ENCODE measurements at places on chromosomes 1 and 21. TPM values are rescaled to one million over a fixed set of nuclear protein-coding genes. Genes with fewer than 3 reads are reported as not detected.

DNA sequence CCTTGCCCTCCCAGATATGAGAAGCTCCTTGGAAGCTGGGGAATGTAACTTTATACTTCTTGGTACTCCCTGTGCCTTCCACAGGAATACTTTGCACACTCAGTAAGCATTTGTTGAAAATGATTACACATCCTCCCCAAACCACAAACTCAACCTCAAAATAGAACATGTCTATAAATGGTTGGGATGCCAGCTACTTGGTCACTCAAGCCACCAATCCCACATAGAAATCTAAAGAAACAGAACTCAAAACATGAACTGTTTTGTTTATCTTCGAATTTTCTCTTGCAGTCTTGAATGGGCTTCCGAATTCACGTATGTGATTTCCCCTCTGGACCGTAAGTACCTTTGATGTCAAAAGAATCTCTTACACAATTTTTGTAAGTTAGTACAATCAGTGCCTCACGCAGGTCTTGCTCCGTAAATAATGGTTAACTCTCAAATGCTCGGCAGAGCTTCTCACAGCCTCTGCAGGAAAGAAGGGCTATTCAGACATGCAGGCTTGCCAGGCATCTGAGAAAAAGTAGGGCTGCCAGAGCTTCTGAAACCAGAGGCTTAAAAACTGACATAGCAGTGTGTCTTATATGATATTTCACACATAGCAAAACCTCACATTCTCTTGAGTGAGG, 26.9 kb downstream of the SORT1 start:
- H3K27ac ChIP-seq = peak overlapping the region; percentile 23
- H3K36me3 ChIP-seq = peaks cover 24% of the 10 kb centered on the region
- DNase-seq = no peak
- H3K4me1 ChIP-seq = peaks cover 45% of the 10 kb centered on the region
- H3K27me3 ChIP-seq = peaks cover 9% of the 10 kb centered on the region

DNA sequence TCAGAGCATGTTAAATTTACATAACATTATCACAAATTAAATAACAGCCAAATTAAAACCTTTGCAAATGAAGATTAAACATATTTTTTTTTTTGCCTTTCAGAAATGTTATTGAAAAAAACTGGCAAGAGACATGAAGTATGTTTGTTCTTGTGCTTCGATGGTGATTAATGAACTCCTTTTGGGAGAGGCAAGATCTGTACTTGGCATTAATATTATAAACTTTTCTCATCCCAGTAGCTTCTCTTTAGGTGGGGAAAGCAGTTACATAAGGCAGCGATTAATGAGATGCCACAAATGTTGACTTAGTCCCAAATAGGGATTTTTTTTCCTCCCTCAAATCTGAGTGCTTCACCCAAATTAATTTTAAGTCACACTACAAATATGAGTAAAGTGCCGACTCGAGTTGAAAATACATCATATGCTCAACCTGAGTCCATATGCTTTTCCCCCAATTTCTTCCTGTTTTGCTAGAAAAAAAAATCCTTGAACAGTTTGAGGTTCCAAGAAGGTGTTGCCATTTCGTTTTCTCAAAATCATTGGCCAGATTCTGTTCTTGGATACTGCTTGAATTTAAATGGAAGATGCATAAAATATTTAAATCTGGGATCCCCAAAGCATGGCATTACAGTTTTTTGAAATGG, 294.5 kb downstream of the VAV3 start:
- no peak overlapping the region for H3K27ac ChIP-seq
- no peaks in the 10 kb centered on the region for H3K4me1 ChIP-seq
- H3K36me3 ChIP-seq = no peaks in the 10 kb centered on the region

The ABCG1 gene
- 12.2 TPM for total RNA-seq

- H3K4me1 ChIP-seq = peaks cover 12% of the 10 kb centered on the region
- H3K27me3 ChIP-seq = no peaks in the 10 kb centered on the region
- H3K27ac ChIP-seq = peak overlapping the region; percentile 81
- H3K4me3 ChIP-seq = peak overlapping the region; percentile 81
Observed at GRCh38 chr1:2199042-2199810, 4.7 kb upstream of the FAAP20 start.

- H3K36me3 ChIP-seq = no peaks in the 10 kb centered on the region
- H3K27ac ChIP-seq = no peak overlapping the region
- H3K27me3 ChIP-seq = peaks cover 44% of the 10 kb centered on the region
- DNase-seq = no peak
- H3K4me3 ChIP-seq = no peak overlapping the region
Observed at GRCh38 chr1:170675865-170676264, 11.9 kb downstream of the PRRX1 start.

- no peak overlapping the region for H3K27ac ChIP-seq
- no peak overlapping the region for H3K4me3 ChIP-seq
- peaks cover 9% of the 10 kb centered on the region for H3K27me3 ChIP-seq
- no peak for DNase-seq
- no peaks in the 10 kb centered on the region for H3K4me1 ChIP-seq
- H3K36me3 ChIP-seq = no peaks in the 10 kb centered on the region
Observed at GRCh38 chr1:236083650-236084385, 18.9 kb upstream of the NID1 start.

DNA sequence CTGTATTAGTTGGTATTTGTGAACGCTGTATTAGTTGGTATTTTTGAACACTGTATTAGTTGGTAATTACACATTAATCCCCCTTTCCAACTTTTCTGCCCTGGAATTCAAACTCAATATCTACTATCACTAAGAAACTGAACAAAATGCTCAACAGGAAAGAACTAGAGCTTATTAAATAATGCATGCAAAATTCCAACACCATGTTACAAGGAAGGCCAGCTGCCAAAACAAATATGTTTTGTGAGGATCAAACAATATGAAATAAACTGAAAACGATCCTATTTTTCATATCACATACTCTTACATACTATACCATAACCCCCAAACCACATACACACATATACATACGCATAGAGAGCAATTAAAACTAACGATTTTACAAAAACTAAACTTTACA, 104.9 kb downstream of the CDC42BPA start:
- no peaks in the 10 kb centered on the region for H3K36me3 ChIP-seq
- no peaks in the 10 kb centered on the region for H3K27me3 ChIP-seq

- no peak overlapping the region for H3K4me3 ChIP-seq
- H3K27ac ChIP-seq = no peak overlapping the region
- no peak for DNase-seq
- no peaks in the 10 kb centered on the region for H3K36me3 ChIP-seq
- H3K27me3 ChIP-seq = peaks cover 8% of the 10 kb centered on the region
Observed at GRCh38 chr1:94738371-94738770, 81.8 kb upstream of the SLC44A3 start.

The OR2T33 gene
- total RNA-seq = not detected
